ENCODE measurements at places on chromosomes 3 and 15. TPM values are rescaled to one million over a fixed set of nuclear protein-coding genes. Genes with fewer than 3 reads are reported as not detected.

The FGF12 gene
- 0.08 TPM for total RNA-seq

The GOLGA8O gene
- total RNA-seq, result 0.09 TPM

The OR5K2 gene
- total RNA-seq, result not detected

The MAP1A gene
- 108 TPM for total RNA-seq

The ADGRG7 gene
- total RNA-seq, result not detected

The LRIG1 gene
- 3.9 TPM for total RNA-seq

The ALPK3 gene
- total RNA-seq, result 0.18 TPM

The TOP2B gene
- total RNA-seq, result 176 TPM

The CRABP1 gene
- not detected for total RNA-seq

The ROPN1 gene
- total RNA-seq, result not detected

The CIDEC gene
- not detected for total RNA-seq

The NR2C2 gene
- 13.0 TPM for total RNA-seq

The SLC28A1 gene
- not detected for total RNA-seq

The IGSF11 gene
- not detected for total RNA-seq

The DISP2 gene
- 0.36 TPM for total RNA-seq

The CLDN18 gene
- total RNA-seq, result not detected

The SLC2A2 gene
- not detected for total RNA-seq

The CELF6 gene
- total RNA-seq, result 1.6 TPM

The MORC1 gene
- total RNA-seq, result not detected

The ITGA11 gene
- 81.1 TPM for total RNA-seq

The NPRL2 gene
- total RNA-seq, result 19.7 TPM

The GLDN gene
- 13.3 TPM for total RNA-seq

The XCR1 gene
- total RNA-seq, result not detected

The AHSG gene
- not detected for total RNA-seq

The CA12 gene
- 174 TPM for total RNA-seq

The RTP4 gene
- total RNA-seq, result 2.8 TPM

The UTS2B gene
- not detected for total RNA-seq

The CPLX3 gene
- total RNA-seq, result not detected

The HCLS1 gene
- total RNA-seq, result 2.7 TPM

The FILIP1L gene
- 34.3 TPM for total RNA-seq

The TEX264 gene
- total RNA-seq, result 38.7 TPM

The CILP gene
- total RNA-seq, result 0.16 TPM

The CCDC9B gene
- 16.2 TPM for total RNA-seq

The MYEF2 gene
- total RNA-seq, result 5.1 TPM
